ENCODE measurements at places on chromosomes 2 and 18.

DNA sequence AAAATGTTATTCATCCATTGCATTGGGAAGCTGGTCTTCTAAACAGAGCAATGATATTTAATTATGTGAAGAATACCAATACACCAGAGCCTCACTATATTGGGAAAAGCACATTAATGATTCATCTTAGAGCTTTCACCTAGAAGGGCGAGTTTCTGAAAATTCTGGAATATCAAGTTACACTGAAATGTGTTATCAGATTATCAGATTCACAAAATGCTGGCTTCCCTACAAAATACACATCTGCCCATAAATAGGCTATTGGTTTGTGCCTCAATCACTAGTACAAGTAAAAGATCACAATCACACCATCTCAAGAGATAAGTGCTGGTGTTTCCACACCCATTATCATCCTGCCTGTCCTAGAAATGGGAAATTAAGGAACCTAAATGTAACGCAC lies 200.7 kb downstream of the TMEM163 start:
- DNase-seq = no peak

GRCh38 chr2:213185147-213185822 lies 33.9 kb upstream of the IKZF2 start:
- DNase-seq = no peak

DNA sequence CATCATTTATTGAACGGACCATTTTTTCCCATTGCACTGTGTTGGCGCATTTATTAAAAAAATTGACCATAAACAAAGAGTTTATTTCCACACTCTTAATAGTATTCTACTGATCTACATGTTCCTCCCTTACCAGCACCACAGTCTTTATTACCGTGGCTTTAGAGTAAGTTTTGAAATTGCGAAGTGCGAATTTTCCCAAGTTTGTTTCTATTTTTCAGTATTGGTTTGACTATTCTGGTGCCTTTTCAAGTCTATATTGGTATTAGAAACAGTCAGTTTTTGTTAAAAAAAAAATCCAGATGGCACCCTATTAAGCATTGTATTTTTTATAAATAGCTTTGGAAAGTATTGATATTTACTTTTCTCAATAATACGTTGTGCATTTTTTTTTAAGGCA lies 795.1 kb upstream of the HS6ST1 start:
- no peak for DNase-seq

DNA sequence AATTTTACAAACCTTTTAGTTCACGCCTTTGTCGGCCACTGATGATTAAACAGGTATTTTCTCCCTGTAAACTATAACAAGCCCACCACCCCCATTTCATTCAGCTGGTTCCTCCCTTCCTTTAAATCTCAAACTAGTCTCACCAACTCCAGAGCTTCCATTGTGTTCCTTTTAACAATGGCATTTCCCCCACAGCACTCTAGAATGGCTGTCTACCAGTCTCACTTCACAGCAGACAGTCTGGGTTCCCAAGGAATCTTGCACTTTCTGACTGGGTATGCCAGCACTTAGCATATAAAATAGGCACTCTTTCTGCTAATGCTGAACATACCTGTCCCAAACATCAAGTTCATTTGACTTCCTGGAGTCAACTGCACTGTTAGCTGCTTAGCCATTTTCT lies 75.3 kb downstream of the CCDC93 start:
- DNase-seq = no peak

DNA sequence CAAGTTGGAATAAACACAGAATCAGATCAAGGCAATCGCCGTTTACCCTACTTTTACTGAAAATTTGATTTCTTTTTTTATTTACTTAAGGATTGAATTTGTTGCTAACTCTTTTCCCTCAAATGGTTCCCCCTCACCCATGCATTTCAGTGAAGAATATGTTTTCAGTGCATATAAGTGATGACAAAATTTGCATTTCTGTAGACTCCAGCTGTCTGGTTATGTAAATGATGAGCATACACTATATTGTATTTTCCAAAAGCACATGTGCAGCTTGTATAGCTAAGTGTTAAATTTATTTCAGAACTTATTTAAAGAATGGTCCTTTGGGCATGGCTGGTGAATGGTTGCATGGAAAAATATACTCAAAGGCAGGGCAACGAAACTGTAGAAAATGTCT lies 437.7 kb downstream of the PTPRM start:
- DNase-seq = no peak

DNA sequence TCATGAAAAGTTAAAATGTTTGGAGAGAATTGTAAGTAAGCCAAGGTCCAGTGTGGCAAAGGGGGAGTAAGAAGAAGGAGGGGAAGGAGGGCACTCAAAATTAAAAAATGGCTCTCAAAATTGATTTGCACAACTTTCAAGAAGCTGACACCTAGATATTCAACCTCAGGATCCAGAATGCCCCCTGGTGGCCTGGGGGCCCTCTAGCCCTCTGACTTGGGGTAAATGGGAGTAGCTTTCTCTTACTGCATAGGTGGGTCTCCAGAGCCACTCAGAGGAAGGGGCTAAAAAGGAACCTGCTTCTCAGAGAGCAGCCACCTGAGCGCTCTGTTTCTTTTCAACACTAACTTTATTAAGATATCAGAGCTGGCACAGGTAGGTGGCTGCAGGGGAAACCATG lies 968.5 kb downstream of the BCL11A start:
- DNase-seq = no peak

DNA sequence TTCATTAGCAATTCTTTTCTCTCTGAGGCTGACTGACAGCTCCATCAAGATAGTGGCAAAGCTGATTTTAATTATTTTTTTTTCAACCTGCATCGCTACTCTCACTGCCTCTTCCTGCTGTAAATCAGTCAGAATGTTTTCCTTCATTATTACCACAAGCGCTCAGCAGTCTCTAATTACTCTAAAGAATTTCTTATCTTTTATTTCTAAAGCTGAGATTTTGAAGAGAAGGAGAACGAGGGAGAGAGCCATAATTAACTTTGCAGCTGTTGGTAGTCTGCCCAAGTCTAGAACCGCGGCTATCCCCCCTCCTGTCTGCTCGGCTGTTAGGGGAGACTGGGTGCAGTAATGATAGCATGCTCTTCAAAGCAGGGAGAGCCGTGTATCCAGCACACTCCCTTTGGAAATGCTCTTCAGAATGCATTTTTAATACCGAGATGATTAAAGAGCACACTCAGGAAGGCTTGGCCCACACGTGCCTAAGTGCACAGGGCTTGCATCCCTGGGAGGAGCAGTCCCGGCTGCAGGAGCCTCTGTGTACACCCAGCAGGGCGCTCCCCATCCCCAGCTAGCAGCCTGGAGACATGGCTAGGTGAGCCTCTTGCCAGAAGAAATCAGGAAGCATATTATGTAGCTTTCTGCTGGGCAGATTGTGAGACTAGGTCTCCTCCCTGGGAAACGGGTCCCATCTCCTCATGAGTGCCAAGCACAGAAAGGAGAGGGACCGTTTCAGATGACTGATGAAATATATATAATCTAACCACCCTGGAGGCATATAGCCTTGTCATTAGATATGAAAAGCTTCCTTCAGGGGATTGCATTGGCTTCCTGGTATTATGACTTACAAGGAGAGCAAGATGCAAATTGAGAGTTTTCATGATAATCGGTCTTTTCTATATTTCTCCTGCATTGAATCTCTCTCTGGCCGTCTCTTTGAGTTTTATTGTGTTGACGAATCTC lies 555.2 kb downstream of the CMPK2 start:
- DNase-seq = no peak

DNA sequence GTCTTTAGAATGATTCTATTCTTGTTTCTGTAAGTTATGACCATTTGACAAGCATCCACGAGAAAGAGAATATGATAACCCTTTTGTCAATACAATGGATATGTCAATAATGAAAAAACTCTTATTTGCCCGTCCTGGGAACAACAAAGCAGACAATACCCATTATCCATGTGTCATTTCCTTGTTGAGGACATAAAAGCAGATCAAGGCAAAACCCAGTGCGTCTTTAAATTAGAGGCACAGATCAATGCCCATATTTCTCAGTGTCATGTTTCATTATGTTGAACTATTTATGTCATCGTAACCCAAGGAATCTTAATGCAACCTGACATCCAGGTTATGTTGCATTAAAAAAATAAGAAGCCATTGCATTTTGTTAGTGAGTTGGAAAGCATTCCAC lies 365.0 kb upstream of the CELF4 start:
- no peak for DNase-seq

DNA sequence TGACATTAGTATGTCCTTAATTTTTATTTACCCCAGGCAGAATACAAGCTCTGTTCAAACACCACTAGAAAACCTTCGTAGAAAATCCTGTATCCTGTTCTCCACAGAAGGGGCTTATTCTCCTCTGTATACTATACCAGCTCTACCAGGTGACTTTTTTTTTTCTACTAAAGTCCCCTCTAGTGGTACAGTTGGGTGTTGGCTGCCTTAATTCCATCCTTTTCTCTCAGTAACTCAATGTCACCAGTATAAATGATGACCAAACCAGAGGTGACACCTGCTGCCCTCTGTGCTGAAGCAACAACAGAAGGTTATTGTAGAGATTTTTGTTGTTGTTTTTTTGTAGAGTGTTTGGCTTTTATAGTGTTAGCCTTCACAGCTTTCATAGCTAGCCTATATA lies 1322.0 kb downstream of the LRP1B start:
- DNase-seq = no peak

GRCh38 chr18:36733150-36733549 lies 95.7 kb downstream of the TPGS2 start:
- DNase-seq = no peak

- no peak for DNase-seq
Observed at GRCh38 chr18:53710080-53710479, 514.4 kb downstream of the MBD2 start.

DNA sequence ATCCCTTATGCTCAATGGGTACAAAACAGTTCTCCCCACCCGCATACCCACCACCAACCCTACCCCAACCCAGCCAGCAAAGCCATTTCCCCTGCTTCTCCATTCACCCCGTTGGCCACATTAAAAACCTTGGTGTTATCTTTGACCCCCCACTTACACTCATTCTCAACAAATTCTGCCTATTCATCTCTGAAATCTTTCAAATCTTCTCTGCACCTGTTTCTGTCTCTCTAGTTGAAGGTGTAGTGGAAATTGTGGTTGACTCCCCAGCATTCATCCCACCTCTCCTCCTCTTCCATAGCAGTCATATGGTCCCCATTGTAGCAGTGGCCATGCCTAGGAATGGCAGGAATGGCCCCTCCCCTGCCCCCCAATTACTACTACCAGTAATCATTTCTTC lies 20.5 kb upstream of the TET3 start:
- DNase-seq = no peak

- DNase-seq = peak; percentile 70
Observed at GRCh38 chr18:21191596-21192307, 50.3 kb upstream of the GREB1L start.

- no peak for DNase-seq
Observed at GRCh38 chr2:47260971-47261370, 105.9 kb upstream of the STPG4 start.

DNA sequence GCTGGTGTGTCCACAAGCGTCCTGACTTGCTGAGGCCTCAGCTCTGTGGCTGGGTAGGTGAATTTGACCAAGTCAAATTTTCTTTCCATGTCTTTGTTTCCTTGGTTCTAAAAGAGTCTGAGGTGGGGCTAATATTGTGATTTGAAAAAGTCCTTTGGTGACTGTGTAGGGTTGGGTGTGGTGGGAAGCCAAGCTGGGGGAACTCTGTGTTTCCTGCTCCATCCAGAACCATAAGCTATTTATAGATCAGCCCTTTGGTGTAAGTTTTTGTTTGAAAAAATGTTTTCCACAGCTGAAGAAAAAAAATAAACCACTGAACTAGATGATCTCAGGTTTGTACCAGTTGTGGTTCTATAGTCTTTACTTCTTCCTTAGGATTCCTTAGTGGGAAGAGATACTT lies 462.7 kb downstream of the TGIF1 start:
- no peak for DNase-seq

DNA sequence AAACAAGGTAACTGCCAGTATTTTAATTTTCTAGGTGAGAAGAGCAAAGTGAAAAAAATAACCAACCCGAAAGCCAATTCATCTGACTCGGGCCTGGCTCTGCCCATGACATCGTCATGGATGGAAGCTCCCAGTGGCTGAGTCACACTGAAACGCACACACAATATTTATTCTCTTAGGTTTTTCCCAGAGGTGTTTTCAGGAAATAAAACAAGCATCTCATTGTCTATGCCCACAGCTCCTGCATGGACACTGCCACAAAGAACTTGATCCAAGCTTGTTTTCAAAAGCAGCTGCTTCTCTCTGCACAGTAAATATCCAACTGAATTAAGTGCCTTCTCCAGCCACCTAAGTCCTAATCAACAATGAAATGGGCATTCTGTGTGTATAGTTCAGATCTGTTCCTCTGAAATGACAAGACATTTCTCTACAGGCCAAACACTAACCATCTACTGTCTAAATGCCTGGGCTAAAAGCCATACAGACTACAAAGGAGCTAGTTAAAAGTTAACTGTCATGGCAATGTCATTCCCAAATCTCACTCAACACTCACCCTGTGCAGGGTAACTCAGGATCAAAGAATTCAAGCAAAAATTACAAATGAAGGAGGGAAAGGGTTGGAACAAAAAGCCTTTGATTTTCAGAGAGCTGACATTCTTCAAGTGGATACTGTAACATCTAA lies 62.9 kb downstream of the RPL31 start:
- DNase-seq = peak; percentile 27

- no peak for DNase-seq
Observed at GRCh38 chr18:70827632-70828031, 538.8 kb downstream of the SOCS6 start.

- DNase-seq = no peak
Observed at GRCh38 chr2:218856167-218856895, 3.3 kb upstream of the WNT6 start.

GRCh38 chr2:84844141-84844540 lies 36.7 kb downstream of the TRABD2A start:
- DNase-seq = no peak

- no peak for DNase-seq
Observed at GRCh38 chr2:2523461-2524347, 192.6 kb upstream of the MYT1L start.

GRCh38 chr2:242063850-242064249 lies 194.3 kb downstream of the RTP5 start:
- DNase-seq = no peak

DNA sequence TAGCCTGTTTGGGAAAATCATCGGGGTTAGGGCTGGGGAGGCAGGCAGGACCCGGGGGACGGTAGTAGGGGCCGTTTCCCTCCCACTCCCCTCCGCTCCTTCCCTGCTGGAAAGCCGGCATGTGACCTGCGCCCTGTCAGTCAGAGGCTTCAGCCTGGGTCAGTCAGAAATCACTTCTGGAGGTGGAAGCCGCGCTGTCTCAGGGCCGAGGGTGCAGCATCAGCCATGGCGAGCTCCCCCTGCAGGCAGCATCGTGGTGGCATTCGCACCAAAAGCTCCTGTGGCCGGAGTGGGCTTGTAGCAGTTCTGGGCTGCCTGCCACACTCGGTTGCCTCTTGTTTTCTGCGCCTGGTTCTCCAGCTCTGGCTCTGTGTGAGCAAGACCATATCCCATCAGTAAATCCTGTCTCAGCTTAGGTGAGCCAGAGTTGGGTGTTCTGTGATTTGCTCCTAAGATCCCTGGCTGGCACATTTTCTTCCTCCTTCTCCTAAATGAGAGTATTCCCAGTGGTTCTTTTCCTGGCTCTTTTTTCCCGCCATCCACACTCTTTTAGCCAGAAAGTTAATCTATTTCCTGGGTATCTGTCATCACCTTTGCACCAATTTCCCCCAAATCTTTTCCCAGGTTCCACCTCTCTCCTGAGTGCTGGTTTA lies 123.9 kb upstream of the CD302 start:
- DNase-seq = peak; percentile 40

GRCh38 chr2:104434318-104434792 lies 419.6 kb upstream of the POU3F3 start:
- no peak for DNase-seq
